ENCODE measurements at places on chromosomes 11 and 22. TPM values are rescaled to one million over a fixed set of nuclear protein-coding genes. Genes with fewer than 3 reads are reported as not detected.

SYCE3 gene
- not detected for total RNA-seq

CNGA4 gene
- total RNA-seq: not detected

- no peak for DNase-seq
Observed at GRCh38 chr11:111463276-111463675, 48.9 kb downstream of the BTG4 start.

DNA sequence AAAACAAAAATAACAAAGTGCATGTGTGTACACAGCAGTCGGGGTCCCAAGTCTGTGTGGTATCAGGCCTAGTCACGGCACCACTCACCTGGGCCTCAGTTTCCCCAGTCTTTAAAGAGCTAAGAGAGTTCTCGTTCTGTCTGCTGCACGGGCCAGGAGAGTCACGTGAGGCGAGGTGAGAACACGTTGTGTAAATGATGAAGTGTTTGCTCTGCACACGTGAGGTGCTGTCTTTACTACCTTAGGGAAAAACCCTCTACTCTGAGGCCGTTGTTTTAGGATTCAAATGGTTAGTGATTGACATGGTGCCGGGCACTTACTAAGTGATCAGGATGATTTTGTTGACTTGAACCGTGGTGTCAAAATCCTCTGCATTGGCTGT is 86.5 kb upstream of the PPARA start:
- DNase-seq: no peak

DNA sequence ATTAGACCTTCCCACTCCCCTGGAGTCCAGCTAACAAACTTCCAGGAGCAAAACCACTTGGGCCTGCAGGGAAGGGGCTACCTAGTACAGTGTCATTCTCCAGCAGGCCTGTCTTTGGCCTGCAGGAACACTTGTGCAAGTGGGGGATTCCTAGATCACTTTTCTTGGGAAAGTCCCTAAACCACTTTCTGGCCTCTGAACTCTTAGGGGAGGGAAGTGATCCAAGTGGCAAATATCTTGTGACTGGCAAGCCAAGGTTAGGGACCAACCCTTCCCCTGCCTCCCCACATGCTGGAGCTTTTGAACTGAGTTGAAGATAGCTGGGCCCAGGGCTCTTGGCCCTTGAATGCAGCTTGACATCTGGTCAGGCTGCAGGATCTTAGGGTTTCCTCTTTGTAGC is 17.2 kb downstream of the PPFIBP2 start:
- no peak for DNase-seq

- DNase-seq: no peak
Observed at GRCh38 chr22:45336971-45337431, 27.3 kb downstream of the FAM118A start.

DNA sequence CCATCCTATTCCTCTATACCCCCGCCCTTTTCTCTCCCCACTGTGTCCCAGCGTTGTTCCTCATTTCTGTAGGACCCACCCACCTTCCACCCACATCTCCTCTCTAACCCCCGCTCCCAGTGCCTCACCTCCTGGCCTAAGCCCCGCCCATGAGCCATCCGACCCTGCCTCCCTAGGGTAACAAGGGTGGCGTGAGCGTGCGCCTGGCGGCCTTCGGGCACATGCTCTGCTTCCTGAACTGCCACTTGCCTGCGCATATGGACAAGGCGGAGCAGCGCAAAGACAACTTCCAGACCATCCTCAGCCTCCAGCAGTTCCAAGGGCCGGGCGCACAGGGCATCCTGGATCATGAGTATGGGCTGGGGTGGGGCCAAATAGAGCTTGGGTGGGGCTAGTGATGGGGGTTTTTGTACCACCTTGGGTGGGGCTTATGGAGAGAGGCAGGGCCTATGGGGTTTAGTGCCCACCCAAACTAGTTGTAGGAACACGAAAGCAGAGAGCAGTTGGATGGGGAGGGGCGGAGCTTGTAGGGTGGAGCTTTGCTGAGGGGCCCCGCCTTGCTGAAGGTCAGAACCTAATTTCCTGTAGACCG is 4.5 kb downstream of the INPP5J start:
- DNase-seq: no peak

MALAT1 gene
- total RNA-seq: 571 TPM

- DNase-seq: no peak
Observed at GRCh38 chr22:27533105-27533745, 268.3 kb downstream of the MN1 start.

DNA sequence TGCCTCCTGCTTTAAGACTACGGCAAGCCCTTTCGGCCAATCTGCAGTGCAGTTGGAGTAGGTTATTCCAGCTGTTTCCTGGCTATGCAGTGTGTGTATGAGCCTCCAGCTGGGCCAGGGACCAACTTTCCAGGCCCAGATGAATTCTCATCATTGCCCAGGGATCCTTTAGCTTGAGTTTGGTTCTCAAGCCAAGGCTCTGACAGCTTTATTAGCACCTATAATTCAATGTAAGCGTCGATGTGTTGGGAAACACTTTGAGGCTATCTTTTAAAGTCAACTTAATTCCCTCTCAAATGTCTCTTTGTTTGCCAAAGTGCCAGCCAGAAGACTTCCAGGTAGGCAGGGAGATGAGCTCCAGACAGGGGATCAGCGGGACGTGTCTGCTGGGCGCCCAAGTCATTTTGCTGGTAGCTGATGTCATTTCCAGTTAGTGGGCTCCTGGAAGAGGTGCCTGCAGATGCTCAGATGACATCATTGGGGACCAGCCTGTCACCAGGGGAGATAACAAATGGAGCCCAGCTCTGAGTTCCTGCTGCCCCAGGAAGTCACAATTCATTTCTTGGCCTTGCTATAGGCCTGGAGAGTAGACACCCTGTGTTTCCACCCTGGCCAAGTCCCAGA is 520.4 kb downstream of the SOX6 start:
- no peak for DNase-seq

DNA sequence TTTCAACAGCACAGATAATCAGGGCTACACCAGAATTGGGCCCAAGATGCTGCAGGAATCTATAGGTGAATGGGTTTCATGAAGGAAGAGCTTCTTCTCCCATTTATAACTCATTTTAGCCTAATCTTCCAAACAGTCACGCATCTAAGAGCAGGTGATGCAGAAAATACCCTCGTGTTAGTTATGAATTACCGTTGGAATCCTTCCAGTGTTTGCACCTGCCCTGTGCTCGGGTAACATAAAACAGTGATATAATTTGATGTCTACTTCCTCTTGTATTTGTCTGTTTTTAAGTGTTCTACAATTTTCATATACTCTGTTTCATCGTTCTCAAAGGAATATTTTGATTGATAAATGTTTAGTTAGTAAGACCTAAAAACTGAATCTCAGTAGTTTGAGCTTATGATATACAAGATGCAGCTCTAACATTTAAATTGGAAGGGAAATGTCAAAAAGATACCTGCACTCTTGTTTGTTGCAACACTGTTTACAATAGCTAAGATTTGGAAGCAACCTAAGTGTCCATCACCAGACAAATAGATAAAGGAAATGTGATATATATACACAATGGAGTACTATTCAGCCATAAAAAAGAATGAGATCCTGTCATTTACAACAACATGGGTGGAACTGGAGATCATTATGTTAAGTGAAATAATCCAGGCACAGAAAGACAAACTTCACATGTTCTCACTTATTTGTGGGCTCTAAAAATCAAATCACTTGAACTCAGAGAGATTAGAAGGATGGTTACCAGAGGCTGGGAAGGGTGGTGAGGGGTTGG is 42.1 kb downstream of the PPARA start:
- DNase-seq: no peak

CEND1 gene
- total RNA-seq: 1.0 TPM

B3GAT1 gene
- total RNA-seq: 0.45 TPM

GRCh38 chr11:77789061-77789730 is 31.3 kb downstream of the RSF1 start:
- no peak for DNase-seq

FGF4 gene
- not detected for total RNA-seq

DNA sequence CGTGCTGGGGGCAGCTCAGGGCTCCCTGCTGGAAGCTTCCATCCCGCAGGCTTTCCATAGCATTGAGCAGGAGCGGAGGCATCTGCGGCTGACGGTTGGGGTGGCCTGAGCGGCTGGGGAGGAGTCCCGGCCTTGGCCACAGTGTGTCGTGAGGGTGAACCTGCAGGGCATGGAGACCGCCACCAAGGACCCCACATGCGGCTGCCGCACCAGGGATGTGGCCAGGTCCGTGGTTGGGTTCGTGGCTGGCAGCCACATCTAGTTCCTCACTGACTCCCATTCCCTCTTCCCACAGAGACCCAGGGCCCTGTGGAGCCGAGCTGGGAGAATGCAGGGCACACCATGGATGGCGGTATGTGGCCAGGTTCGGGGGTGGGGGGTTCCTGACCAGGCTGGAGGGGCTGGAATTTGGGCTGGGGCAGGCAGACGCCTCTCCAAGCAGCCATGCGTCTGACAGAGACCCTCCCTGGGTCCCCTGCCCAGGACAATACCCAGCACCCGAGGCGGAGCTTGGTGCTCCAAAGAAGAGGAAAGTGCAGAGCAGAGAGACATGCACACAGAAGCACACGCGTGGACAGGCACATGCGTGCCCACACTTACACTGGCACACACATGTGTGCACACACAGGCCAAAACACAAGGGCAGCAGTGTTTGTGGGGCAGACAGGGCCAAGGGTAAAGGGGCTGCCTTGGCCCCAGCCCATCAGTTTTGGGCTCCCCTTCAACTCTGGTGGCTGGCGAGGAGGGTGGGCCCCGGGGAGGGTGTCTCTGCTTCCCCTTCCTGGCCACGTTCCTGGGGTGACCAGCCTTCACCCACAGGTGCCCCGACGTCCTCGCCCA is 2.7 kb downstream of the MUC5B start:
- no peak for DNase-seq

DNA sequence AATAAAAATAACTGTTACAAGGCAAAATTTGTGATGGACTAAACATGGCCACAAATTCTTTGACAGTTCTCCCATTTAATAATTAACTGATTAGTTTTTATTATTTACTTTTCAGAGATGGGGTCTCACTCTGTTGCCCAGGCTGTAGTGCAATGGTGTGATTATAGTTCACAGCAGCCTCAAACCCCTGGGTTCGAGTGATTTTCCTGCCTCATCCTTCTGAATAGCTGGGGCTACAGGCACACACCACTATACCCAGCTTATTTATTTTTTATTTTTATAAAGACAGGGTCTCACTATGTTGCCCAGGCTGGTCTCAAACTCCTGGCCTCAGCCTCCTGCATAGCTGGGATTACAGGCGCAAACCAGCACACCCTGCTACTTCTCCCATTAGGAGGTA is 4.5 kb upstream of the PATL1 start:
- no peak for DNase-seq

GRCh38 chr11:18367431-18367830 is 26.9 kb upstream of the LDHA start:
- DNase-seq: peak; percentile 61

CECR2 gene
- total RNA-seq: not detected

- no peak for DNase-seq
Observed at GRCh38 chr22:24518771-24519485, 23.8 kb downstream of the UPB1 start.

EMID1 gene
- 0.60 TPM for total RNA-seq

DNA sequence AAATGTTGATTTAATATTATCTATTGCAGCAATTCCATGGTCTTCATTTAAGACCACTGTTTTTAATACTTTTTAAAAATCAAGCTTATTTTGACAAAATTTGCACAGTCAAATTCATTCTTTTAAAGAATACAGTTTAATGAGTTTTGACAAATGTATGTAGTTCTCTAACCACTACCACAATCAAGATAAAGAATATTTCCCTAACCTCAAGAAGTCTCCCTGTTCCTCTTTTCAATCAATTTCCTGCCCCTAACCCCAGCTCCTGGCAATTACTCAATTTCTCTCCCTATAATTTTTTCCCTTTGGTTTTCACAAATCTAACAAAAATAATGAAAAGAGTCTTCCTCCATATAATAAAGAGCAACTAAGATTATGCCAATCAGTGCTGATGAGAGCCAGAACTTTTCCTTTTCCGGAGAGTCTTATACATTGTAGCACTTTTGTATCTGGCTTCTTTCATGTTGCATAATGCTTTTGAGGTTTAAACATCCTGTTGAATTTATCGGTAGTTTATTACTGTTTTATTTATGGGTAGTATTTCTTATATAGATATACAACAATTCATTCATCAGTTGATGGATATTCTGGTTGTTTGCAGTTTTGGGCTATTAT is 231.7 kb downstream of the AASDHPPT start:
- DNase-seq: no peak

CRYAB gene
- total RNA-seq: not detected

Measured in HT1080 (cell line).